ENCODE measurements at places on chromosomes 16 and 17. TPM values are rescaled to one million over a fixed set of nuclear protein-coding genes. Genes with fewer than 3 reads are reported as not detected.

TBC1D3 gene
- not detected for total RNA-seq

ARHGAP27 gene
- total RNA-seq, result 2.3 TPM

HSD3B7 gene
- total RNA-seq, result 71.5 TPM

SLC2A4 gene
- total RNA-seq, result 0.08 TPM

SCGB1C2 gene
- not detected for total RNA-seq

SMPD3 gene
- not detected for total RNA-seq

EVI2B gene
- not detected for total RNA-seq

GPR179 gene
- total RNA-seq, result not detected

CSH2 gene
- total RNA-seq, result not detected

C17orf67 gene
- 0.68 TPM for total RNA-seq

YWHAE gene
- total RNA-seq, result 318 TPM

KRT25 gene
- total RNA-seq, result not detected

HBQ1 gene
- total RNA-seq, result not detected

ATP2A1 gene
- total RNA-seq, result 0.08 TPM

TP53TG3D gene
- 0.12 TPM for total RNA-seq

KCNAB3 gene
- 0.15 TPM for total RNA-seq

ATP1B2 gene
- total RNA-seq, result not detected

AARS1 gene
- total RNA-seq, result 186 TPM

SCARF1 gene
- 0.23 TPM for total RNA-seq

HAS3 gene
- 1.3 TPM for total RNA-seq

KRTAP2-1 gene
- not detected for total RNA-seq

C1QL1 gene
- 0.23 TPM for total RNA-seq

GRAP gene
- total RNA-seq, result 0.08 TPM

G6PC1 gene
- not detected for total RNA-seq
